ENCODE measurements at places on chromosomes 4 and X.

DNA sequence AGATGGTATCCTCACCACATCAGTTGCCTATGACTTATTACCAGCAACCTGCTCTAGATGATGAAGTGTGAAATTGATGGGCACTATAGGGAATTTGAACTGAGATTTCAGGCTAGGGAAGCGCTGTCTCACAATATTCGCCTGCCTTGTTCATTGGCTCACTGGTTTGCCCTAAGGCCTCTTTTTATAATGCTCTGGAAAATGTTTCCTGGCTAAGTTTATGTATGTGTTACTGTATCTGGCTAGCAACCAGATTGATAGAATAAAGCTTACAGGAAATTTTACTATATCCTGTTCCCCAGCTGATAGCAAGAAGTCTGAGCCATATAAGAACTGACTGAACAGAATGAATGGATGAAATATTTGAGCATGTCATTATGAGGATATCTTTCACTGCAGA, 71.6 kb downstream of the GSTCD start:
- H3K4me3 ChIP-seq = no peak overlapping the region
- H3K27me3 ChIP-seq = no peaks in the 10 kb centered on the region
- H3K4me1 ChIP-seq = no peaks in the 10 kb centered on the region
- DNase-seq = no peak
- no peak overlapping the region for H3K27ac ChIP-seq

DNA sequence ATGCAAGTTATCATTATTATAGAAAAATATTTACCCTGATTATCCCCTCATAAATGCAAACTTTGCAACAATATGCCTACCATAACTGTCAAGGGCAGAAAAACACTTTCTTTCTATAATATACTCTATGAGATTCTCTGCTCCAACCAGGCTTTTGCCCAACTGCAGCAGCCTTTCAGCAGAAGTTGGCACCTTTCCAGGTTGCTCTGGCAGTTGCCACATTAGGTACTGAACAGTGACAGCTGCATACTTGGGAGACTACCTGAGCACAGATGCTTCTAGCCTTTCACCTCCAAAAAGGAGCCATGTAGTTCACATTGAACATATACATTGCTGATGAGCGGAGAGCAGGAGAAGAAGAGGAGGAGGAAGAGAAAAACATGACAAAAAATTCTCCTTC, 69.5 kb upstream of the BRWD3 start:
- DNase-seq = no peak
- no peak overlapping the region for H3K27ac ChIP-seq
- no peaks in the 10 kb centered on the region for H3K36me3 ChIP-seq
- H3K27me3 ChIP-seq = no peaks in the 10 kb centered on the region

DNA sequence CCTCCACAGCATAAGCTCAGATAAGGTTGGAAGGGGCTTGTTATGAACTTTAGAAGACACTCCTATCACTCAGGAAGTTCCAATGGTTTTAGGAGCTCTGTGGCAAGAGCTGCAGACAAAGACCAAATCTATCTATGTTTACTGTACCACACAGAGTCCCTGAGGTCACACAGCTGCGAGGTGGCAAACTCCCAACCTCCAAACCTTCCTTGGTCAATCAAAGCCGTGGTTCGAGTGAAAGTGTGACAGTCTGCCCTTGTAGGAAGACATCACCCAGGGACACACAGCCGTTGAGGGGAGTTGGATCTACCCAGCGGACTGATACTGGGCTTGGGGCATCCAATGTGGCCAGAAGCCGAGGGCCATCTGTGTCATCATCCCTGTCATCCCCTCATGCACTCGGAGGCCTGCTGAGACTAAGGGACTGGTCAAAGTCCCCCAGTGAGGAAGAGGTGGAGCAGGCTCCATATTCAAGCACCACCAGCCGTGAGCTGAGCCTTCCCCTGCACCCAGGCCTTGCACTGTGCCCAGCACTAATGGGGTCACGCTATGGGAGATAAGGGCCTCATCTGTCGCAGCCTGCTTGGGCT, 26.8 kb downstream of the MAN2B2 start:
- no peaks in the 10 kb centered on the region for H3K4me1 ChIP-seq
- H3K36me3 ChIP-seq = peaks cover 60% of the 10 kb centered on the region
- DNase-seq = no peak
- no peaks in the 10 kb centered on the region for H3K27me3 ChIP-seq
- H3K4me3 ChIP-seq = no peak overlapping the region
- H3K27ac ChIP-seq = no peak overlapping the region

DNA sequence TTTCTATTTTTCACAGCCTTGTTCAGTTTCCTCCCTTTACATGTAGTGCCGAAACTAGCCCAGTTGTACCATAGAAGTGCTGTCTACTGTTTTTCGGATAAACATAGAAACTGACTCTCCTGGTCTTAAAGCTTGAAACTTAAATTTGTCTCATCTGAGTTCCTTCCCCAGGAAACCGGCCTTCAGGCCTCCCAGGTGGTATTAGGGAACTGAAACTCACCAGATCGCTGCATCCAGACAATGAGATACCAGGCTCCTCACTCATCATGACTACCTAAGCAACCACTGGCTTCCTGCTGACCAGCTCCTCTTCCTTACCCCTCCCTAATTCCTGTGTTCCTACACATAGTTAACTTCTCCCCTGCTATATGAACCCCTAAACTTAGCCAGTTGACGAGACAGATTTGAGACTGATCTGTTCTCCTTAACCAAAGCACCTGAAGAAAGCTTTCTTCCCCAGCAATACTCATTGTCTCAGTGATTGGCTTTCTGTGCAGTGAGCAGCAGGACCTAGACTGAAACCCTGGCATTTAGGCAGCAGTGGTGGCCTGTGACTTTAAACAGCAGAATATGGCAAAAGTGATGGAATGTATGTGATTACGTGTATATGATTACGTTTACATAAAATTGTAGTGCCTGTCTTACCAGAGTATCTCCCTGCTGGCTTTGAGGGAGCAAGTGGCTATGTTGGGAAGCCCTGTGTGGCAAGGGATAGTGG, 959.1 kb upstream of the LCORL start:
- no peak for DNase-seq
- no peaks in the 10 kb centered on the region for H3K36me3 ChIP-seq
- no peak overlapping the region for H3K27ac ChIP-seq
- no peaks in the 10 kb centered on the region for H3K4me1 ChIP-seq

DNA sequence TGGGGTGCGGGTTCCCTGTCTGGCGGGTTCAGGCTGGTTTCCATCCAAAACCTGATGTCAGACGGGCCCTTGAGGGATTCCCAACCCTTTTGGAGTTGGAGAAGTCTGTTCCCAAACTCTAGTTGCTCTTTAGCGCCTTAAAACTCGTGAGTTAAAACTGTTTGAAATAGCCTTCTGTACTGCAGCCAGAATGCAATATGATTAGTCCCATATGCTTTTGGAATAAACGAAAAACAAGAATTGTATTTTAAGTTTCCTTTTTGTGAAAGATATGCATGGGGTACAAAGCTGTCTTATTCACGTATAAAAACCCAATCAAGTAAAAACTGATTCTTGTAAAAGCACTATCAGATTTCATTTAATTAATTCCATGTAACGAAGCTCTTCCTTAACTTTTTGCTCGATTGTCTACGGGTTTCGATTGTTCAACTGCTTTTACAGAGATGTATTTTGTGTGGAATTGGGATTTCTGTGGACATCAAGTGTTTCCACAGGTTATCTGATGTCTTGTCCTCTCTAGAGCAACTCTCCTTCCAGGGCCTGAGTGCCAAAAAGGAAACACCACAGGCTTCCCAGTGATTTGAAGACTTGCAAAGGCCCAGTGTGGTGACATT, 49.5 kb downstream of the CLDN34 start:
- no peaks in the 10 kb centered on the region for H3K27me3 ChIP-seq
- DNase-seq = no peak
- peaks cover 5% of the 10 kb centered on the region for H3K4me1 ChIP-seq
- no peaks in the 10 kb centered on the region for H3K36me3 ChIP-seq

GRCh38 chr4:153523941-153524386, 57.8 kb downstream of the TMEM131L start:
- peaks cover 28% of the 10 kb centered on the region for H3K4me1 ChIP-seq
- no peak for DNase-seq
- peak overlapping the region; percentile 47 for H3K27ac ChIP-seq
- H3K36me3 ChIP-seq = no peaks in the 10 kb centered on the region
- H3K27me3 ChIP-seq = no peaks in the 10 kb centered on the region
- H3K4me3 ChIP-seq = no peak overlapping the region

GRCh38 chr4:146159384-146160058, 16.0 kb upstream of the LSM6 start:
- DNase-seq = no peak
- H3K36me3 ChIP-seq = no peaks in the 10 kb centered on the region
- no peak overlapping the region for H3K27ac ChIP-seq

- H3K27me3 ChIP-seq = no peaks in the 10 kb centered on the region
- H3K4me3 ChIP-seq = peak overlapping the region; percentile 18
- no peak for DNase-seq
- peak overlapping the region; percentile 72 for H3K27ac ChIP-seq
These were observed 13.7 kb downstream of the STAG2 start for GRCh38 chrX:123975180-123975579.

DNA sequence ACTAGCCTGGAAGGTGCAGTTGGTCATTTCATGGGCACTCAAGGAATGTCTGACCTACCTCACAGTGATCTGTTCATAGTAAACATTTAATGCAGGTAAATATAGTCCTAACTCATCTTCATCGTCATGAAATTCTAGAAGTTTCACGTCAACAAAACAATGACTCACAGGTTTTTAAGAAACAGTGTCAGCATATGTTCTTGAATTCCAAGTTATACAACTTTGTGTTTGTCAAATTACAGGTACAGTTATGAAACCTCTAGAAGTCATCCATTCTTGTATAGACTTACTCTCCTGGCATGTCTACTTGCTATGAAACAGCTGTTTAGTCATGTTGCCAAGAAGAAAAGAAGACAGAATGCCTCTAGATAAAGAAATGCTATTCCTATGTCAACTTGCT, 46.6 kb downstream of the AFM start:
- no peak overlapping the region for H3K4me3 ChIP-seq
- no peak overlapping the region for H3K27ac ChIP-seq
- H3K27me3 ChIP-seq = no peaks in the 10 kb centered on the region
- no peaks in the 10 kb centered on the region for H3K36me3 ChIP-seq
- no peaks in the 10 kb centered on the region for H3K4me1 ChIP-seq
- DNase-seq = no peak

GRCh38 chr4:137700072-137700471, 167.8 kb upstream of the PCDH18 start:
- H3K4me1 ChIP-seq = peaks cover 2% of the 10 kb centered on the region
- H3K27me3 ChIP-seq = no peaks in the 10 kb centered on the region
- H3K4me3 ChIP-seq = no peak overlapping the region
- no peak for DNase-seq

DNA sequence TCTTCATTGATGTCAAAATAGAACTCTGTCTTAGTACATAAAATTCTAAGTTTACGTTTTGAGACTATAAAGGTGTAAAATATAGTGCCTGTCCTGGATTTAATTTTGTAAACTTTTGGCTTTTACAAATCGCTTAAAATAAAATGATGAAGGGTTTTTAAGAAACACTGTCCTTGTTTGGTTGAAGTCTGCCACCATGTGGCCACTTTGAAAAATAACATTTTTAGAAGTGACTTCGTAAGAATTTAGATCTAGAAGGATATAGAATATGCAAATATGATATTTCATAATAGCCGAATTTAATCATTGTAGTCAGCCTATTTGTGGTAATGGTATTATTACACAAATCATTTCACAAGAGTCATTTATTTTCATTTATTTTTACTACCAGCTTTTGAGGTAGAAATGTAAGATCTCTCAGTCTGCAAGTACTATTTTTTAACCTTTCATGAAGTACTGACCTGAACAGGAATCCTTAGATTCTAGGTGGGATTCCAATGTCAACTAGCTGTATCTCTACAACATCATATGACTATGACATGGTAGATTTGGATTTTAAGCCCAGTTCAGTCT, 31.0 kb upstream of the FAT4 start:
- no peak overlapping the region for H3K27ac ChIP-seq
- no peaks in the 10 kb centered on the region for H3K36me3 ChIP-seq
- no peak overlapping the region for H3K4me3 ChIP-seq
- no peak for DNase-seq

DNA sequence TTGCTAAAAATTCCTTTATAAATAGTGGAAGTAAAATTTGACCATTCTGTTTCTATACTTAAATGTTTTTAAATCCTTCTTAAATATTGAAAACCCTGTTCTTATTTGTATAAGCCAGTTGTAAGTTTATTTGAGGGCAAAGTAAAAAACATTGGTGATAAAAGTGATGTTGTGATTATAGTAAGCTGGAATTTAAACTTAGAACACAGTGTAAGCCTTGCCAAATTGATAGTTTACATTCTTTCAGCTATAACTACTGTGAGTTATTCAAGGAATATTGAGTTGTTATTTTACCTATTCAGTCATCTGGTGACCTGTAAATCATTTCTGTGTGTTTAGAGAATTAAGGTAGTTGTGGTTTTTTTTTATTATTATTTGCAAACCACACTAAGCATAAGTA, 9.6 kb downstream of the YY2 start:
- H3K4me1 ChIP-seq = no peaks in the 10 kb centered on the region
- no peak for DNase-seq
- H3K27ac ChIP-seq = no peak overlapping the region
- no peaks in the 10 kb centered on the region for H3K27me3 ChIP-seq
- no peak overlapping the region for H3K4me3 ChIP-seq

GRCh38 chrX:129724754-129725153, 14.0 kb upstream of the XPNPEP2 start:
- H3K27me3 ChIP-seq = no peaks in the 10 kb centered on the region
- no peaks in the 10 kb centered on the region for H3K4me1 ChIP-seq
- peak; percentile 30 for DNase-seq

DNA sequence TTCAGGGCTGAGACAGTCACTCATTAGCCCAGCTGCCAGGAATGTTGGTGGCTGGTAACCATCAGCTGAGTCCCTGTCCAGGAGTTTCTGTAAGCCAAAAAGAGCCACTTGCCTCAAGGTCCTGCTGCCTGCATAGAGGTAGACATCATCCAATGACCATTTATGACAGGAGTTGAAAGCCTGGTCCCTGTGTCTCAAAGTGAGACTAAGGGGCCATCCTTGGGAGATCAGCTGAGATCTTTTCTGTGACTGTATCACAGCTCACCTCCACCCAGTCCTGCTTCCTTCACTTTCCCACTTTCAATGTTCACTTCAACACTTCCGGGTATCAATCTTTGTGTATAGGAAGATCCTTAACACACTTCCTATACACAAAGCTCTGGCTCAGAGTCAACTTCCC, 28.4 kb upstream of the MAOA start:
- no peak overlapping the region for H3K27ac ChIP-seq
- no peaks in the 10 kb centered on the region for H3K4me1 ChIP-seq
- DNase-seq = no peak
- no peak overlapping the region for H3K4me3 ChIP-seq
- H3K36me3 ChIP-seq = no peaks in the 10 kb centered on the region

Data from ascending aorta (tissue), 2 donors.